ENCODE measurements at places on chromosomes 5 and 9.

- DNase-seq, result no peak
These were observed 500.2 kb downstream of the SPOCK1 start for GRCh38 chr5:136998854-136999357.

DNA sequence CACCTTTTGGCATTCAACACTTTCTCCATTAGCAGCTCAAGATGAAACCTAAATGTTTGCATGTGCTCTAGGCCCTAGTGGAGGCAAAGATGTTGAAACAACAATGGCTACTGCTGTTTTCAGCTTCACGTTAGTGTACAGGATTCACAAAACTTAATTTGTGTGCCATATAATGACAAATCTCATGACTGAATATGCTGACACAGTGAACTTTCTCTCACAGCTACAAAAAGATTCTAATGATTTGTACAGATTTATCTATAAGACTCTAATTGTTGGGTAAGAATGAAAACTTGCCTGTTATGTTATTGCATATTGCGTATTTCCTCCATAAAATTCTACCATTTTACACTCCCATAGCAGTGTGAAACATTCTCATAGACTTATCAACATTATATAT lies 97.5 kb downstream of the CETN3 start:
- DNase-seq, result no peak

GRCh38 chr5:78961743-78962142 lies 23.4 kb downstream of the ARSB start:
- DNase-seq, result no peak

DNA sequence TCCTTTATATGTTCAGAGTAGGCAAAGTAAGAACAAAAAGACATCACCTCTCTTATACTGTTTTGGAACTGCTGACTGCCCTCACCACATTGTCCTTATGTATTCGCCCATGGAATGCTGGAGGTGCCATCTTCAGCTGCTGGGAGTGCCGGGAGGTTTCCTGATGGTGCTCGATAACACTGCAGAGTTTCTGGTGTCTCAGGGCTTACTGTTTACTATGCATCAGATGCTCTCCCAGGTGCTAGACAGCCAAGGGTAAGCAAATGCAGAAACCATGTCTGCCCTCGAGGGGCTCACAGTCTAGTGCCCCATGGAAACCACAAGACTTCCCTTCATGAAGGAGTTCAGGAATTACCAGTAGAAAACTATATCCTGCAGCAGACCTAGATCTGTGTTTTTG lies 70.1 kb upstream of the SMIM23 start:
- no peak for DNase-seq

DNA sequence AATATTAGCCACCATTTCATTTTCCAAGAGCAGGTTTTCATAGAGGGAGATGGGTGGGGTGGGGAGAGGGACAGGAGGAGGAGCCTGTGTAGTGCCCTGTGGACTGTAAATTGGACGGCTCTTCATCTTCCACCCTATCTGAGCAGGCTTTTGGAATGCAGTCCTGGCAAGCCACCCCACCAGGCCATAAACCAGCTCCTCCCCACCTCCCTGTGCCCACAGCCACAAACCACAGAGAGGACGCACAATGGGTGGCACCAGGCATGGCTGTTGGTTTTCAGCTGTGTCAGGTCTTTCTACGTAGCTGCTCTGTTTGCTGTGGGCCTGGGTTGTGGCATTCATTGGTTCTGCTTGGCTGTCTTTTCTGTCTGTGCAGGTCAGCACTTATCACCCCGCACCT lies 58.0 kb downstream of the PLAC8L1 start:
- no peak for DNase-seq

DNA sequence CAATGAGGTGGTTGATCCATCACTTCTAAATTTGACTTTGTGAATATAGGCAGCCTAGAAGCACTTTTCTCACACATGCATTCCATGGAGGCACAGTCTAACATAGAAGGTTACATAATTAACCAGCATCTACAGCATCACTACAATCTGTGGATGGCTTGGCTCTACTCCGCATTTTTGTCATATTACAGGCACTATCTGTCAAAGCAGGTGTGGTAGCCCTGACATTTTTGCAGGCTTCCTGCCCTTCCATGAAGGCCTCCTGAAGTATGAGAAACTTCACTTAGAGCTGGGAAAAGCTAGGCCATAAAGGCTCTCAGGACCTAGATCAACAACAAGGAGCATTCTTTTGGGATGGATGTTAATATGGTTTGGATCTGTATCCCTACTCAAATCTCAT lies 378.0 kb downstream of the ANXA1 start:
- no peak for DNase-seq

DNA sequence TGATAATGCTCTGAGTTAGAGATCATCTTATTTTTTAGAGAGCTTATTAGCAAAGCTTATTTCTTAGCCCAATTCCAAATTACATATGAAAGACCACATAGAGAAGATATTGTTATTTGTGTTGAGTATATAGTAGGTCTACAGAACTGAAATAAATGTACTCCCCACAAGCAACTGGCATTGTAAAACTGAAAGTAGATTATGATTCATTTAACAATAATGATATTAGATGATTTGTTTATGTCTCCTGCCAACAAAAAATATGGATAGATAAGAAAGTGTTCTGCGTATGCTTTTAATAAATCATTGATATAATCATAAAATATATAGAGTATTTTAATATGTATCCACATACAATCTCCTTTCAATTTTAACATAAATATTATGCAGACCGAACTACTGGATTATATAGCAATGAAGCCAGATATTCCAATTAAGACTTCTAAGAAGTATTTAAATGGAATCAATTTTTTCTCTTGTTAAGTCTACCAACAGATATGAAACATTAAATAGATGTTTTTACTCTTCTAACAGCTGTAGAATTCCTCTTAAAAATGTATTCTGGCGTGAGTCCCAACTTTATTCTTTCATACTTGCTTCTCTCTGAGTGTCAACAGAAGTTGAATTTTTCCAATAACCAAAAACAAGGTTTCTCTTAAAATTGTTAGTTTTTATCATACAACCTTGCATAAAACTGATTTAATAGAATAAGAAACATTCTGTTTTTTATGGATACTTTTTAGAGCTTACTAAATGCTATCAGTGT lies 15.6 kb upstream of the DAB2 start:
- DNase-seq, result no peak

- DNase-seq, result no peak
These were observed 71.3 kb upstream of the RNF38 start for GRCh38 chr9:36471359-36471758.

GRCh38 chr9:109935406-109936087 lies 155.5 kb downstream of the PALM2AKAP2 start:
- no peak for DNase-seq

DNA sequence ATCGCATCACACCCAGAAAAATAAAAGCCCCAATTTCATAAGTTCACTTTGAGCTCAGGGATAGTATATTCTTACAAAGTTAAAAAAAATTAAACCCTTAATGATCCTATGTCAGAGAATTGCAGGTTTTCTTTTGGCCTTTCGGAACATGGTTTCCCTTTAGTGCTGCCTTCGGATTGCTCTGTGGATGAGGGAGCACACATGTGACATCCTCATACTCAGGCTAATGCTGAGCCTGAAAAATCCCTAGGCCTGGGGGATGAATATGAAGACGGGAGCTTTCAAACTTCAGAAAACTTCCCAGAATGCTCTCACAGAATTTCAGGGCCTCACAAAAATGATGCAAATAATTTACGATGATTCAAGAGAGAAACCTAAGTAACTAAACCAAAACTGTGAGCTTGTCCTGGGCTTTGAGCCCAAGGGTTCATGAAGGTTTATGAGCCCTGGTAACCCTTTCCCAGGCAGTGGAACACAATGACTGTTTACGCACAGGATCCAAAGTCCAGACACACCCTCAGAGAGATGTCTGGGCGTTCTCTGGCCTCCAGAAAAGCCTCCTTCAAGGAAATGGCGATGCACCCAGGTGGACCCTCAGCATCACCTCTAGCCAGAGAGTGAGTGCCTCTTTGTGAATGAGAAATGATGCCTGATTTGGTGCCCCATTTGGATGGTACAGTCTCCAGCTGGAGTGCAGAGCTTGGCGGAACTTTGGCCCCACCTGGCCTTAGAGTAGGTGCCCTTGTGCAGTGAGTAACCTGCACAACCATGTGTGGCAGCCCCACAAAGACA lies 145.4 kb downstream of the ENTREP1 start:
- no peak for DNase-seq

DNA sequence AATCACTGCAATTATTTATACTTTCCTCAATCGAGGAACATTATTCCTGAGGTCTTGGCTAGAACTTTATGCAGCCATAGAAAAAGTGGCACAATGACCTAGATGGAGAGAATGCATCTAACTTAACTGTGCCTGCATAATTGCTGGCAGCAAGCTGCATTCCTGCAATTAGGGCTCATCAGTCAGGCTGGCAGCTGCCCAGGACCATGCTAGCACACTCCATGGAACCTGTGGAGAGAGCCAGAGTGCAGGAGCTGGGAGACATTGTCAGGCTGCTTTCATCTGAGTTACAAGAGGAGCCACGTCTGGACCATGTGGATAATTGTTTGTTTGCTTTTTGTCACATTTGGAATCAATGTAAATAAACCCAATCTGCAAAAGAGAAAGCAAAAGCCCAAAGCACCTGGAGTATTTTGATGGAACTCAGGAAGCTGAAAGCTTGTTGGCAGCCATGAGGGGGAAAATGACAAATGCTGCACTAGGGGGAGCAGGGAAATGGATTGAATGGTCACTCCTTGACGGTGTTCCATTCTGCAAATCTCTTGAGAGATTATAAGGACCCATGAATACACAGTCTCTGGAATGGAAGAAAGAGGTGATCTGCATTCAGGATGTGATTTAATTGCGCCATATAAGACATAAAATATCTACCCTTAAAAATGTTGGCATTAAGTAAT lies 839.9 kb downstream of the MAT2B start:
- DNase-seq, result no peak

- DNase-seq, result no peak
These were observed 4.5 kb downstream of the SLC12A7 start for GRCh38 chr5:1107167-1108022.

DNA sequence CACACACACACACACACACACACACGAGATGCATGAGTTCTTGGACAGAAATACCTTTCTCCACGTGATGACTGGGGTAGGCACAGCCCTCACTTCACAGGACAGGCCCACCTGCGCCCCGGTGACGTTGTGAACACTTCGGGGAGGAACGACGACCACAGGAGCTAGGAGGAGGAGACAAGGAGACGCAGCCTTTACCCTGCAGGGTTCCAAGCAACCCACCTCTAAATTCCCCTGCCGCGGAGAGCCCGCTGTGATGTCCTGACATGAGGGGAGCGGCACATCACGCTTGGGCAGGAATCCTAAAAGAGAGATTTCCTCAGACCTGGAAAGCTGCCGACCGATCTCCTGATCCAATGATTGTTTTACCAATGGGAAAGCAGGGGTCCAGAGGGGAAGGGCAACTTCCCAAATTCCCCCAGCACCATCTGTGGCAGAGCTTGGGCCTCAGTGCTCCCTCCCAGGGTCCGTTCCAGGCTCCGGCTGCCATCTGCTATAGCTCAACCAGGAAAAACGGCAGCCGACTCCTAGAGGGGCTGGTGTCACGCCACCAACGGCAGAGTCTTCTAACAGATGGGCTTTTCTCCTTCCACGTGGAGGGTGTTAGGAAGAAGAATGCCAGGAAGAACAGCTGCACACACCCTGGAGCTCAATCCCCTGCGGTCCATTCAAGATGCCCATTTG lies 10.1 kb downstream of the IGFBPL1 start:
- no peak for DNase-seq

DNA sequence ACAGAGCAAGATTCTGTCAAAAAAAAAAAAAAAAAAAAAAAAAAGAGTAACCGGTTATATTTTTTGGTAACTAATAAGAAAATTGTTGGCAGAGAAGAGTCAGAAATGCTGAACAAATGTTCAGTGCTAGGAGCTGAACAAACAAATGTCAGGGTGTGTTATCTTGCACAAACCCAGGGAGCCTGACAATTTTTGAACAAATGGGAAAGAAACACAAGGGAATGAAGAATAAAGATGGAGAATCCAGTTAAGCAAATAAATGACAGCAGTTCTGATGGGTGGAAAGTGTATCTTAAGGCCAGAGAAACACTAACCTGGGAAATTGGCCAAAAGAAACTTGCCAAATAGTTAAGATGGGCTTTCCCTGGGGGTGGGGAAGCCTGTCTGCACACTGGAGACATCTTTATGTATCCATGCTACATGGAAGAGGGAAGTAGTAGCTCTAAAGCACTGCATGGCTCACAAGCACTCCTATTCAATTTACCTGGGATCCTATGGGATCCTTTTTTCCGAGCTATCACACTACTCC lies 23.7 kb downstream of the KLHL3 start:
- DNase-seq, result no peak

- no peak for DNase-seq
These were observed 845.5 kb downstream of the TLE4 start for GRCh38 chr9:80417211-80417773.

DNA sequence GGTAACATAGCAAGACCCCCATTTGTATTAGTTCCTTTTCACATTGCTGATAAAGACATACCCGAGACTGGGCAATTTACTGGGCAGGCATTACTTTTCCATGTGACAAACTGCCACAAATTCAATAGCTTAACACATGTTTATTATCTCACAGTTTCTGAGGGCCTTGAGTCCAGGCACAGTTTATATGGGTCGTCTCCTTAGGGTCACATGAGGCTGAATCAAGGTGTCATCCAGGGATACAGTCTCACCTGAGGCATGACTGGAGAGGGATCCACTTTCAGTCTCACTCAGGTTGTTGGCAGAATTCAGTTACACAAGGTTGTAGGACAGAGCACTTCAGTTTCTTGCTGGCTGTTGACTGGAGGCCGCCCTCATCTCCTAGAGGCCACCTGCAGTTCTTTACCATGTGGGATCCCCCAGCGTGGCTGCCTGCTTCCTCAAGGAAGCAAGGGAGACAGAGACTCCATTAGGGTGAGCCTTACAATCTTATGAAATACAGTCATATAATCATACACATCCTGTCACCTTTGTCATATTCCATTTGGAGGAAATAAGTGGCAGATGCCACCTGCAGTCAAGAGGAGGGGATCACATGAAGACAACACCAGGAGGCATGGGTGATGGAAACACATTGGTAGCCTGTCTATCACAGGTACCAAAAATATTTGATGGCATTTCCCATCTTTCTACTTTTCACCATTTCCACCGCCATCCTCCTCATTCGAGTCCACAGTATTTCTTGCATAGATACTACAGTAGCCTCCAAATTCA lies 15.1 kb upstream of the ERAP1 start:
- DNase-seq, result no peak

- DNase-seq, result no peak
These were observed 175.8 kb downstream of the WDR70 start for GRCh38 chr5:37554938-37555337.

GRCh38 chr5:150853561-150853960 lies 7.2 kb downstream of the IRGM start:
- no peak for DNase-seq

DNA sequence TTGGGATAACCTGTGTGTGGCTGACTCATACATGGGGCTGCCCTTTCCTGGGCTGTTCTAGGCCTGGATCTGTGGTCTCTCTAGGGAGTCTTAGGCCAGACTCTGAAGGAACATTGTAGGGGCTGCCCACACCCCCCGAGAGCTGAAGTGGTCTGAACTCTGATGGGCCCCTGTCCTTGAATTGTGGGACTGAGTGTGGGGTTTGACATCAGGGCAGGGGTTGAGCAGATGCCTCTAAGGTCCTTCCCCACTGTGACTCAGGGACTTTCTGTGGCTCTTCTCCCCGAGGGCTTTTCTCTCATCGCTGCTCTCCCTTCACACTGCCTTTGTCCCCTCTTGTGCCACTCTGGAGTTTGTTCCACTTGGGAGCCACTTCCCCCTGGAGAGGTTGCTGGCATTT lies 215.0 kb downstream of the MELK start:
- DNase-seq, result no peak

- no peak for DNase-seq
These were observed 220.5 kb downstream of the SLIT3 start for GRCh38 chr5:169080448-169080911.

Measured in cortex of kidney (tissue), 1 donor.